ENCODE measurements at places on chromosomes 7 and 10. TPM values are rescaled to one million over a fixed set of nuclear protein-coding genes. Genes with fewer than 3 reads are reported as not detected.

IFIT1B gene
- not detected for total RNA-seq

- peak overlapping the region; percentile 85 for H3K4me3 ChIP-seq
- peak; percentile 68 for DNase-seq
- H3K36me3 ChIP-seq, result 0 out of 2 replicates have a peak, but pooled peaks cover 3% of the 10 kb centered on the region
Measured at GRCh38 chr10:103192451-103193106, 493 bp downstream of the NT5C2 start.

ZNF467 gene
- 0.73 TPM for total RNA-seq

- H3K27me3 ChIP-seq, result no peaks in the 10 kb centered on the region
- DNase-seq, result no peak
- H3K4me1 ChIP-seq, result peaks cover under 1% of the 10 kb centered on the region
- peaks cover 69% of the 10 kb centered on the region for H3K36me3 ChIP-seq
Measured at GRCh38 chr10:110123594-110123993, 83.8 kb upstream of the MXI1 start.

NCF1 gene
- total RNA-seq, result 0.66 TPM

SUFU gene
- total RNA-seq, result 11.6 TPM

GDF2 gene
- total RNA-seq, result not detected
